ENCODE measurements at places on chromosomes 12 and 14. TPM values are rescaled to one million over a fixed set of nuclear protein-coding genes. Genes with fewer than 3 reads are reported as not detected.

The FAR2 gene
- 13.5 TPM for total RNA-seq

DNA sequence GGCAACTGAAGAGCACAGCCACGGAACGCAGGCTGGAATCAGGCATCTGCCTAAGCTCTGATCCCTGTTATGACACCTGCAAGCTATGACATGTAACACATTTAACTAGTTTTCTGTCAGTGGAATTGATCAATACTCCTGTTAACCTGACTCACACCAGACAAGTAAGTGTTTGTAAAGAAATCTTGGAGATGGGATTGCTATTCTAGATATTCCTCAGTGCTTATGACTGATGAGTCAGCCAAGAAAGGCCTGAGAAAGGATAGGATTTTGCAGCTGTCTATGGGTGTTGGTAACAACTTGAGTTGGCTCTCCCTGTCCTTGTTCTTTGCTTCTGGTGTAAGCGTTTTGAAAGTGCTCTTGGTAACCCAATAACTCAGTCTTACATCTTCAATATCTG lies 110.5 kb downstream of the GPR135 start:
- peak; percentile 83 for DNase-seq

- no peak for DNase-seq
Measured at GRCh38 chr12:82361461-82361915, 3.2 kb downstream of the METTL25 start.

- no peak for DNase-seq
Measured at GRCh38 chr12:127126260-127126628, 1140.7 kb upstream of the TMEM132C start.

GRCh38 chr14:37970696-37971095 lies 237.0 kb upstream of the SSTR1 start:
- no peak for DNase-seq

DNA sequence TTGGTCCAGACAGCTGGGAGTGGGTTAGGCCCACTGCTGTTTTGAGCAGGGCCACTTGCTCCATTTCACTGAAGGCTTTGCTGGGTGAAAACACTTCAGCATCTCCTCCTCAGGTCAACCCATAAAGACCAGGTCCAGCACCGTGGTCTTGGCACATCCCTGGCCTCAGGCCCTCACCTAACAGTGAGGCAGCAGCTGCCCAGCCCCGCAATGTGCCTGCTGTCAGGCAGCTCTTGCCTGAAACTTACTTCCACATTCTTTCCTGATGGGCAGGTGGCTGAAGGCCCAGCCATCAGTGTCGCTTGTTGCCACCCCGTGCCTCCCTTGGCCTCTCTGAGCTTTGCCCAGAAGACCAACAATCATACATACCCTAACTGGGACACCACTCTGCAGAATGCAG lies 54.4 kb downstream of the ANAPC7 start:
- no peak for DNase-seq

GRCh38 chr14:21234112-21234511 lies 35.1 kb downstream of the HNRNPC start:
- DNase-seq: no peak

GRCh38 chr12:49375406-49375805 lies 8.1 kb downstream of the SPATS2 start:
- DNase-seq: peak; percentile 28
